T-cell (primary cell): ENCODE measurements at places on chromosomes 1 and 21. TPM values are rescaled to one million over a fixed set of nuclear protein-coding genes. Genes with fewer than 3 reads are reported as not detected.

DNA sequence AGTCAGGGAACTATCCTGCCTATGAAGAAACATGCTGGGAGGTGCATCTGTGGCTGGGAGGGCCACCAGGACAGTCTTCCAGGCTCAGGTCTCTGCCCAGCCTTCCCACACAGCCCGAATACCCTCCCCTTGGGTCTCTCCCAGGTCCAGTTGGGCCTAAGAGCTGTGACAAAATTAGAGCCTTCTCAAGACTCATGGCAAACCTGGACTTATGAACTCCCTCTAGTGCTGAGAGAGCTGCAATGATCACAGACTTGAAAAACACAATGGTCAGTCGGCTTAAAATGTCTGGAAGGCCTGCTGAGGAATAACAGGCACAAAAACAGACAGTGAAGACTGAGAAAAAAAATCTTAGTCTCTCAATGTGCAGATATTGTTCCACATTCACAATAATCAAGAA, 325.1 kb downstream of the BRINP2 start:
- no peak for DNase-seq

DNA sequence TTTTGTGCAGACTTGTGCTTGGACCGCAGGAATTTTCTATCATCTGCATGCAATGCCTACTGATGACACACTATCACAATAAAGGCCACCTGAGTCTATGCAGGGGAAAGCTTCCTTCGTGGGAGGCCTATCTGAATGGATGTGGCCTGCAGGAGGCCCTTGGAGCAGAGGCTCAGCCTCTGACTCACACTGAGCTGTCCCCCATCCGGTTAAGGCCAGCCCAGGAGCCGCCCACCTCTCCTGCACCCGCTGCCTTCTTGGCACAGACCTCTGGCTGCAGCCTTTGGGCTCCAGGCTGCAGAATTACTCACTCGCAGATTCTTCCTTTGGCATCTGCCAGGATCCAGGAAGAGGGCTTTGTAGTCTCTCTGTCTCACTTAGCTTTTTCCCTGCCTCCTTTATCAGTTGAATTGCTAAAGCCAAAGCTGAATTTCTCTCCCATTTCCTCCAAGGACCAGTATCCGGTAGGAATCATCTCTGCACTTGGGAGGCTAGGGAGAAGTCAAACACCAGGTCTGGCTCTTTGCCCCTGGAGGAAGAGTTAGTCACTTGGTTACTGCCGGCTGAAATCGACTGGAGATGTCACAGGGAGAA, 65.1 kb upstream of the JUN start:
- DNase-seq: no peak

- no peak for DNase-seq
Observed at GRCh38 chr1:50447961-50448360, 24.7 kb upstream of the DMRTA2 start.

DNA sequence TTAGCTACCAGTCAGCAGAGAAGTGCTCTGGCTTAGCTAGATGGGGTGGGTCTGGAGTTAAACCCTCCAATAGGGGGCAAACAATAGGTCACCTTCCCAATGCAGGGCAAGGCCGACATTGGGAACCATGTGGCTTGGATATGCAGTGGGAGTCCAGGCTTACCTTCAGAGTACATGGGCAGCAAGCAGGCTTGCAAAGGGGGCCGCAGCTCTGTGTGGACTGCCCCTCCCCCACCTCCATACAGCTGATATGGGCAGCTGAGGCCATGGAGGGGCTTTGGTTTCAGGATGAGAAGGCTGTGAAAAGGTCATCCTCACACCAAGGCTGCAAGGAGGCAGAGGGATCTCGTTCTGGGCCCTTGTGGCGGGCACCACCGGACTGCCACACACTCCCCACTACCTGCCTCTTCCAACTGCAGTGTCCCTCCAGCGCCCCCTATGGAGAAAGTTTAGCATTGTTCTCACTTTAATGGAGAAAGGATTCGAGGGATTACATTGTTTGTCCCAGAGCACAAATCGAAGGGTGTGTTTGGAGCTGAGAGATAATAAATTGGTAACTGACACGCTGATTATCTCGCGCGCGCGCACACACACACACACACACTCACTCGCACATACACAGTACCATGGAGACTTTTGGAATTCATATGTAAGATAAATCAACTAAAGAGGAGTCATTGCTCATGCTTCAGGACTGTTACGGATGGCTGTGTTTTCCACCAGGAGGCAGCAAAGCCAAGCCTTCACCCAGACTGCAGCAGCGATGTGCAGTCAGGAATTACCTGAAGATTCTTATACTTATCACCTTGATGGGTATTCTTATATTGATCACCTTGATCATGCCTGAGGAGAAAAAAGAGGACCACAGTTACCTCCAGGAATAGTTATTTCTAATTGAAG, 7.0 kb upstream of the SMCP start:
- DNase-seq: no peak

ARHGEF10L gene
- not detected for total RNA-seq

CELSR2 gene
- total RNA-seq: 5.3 TPM

MYOM3 gene
- not detected for total RNA-seq

TMPRSS2 gene
- 0.35 TPM for total RNA-seq

SZT2 gene
- total RNA-seq: 137 TPM

SH2D1B gene
- 0.66 TPM for total RNA-seq
